ENCODE measurements at places on chromosomes 6 and 20.

GRCh38 chr20:46568570-46569129 is 18.2 kb upstream of the OCSTAMP start:
- no peak for DNase-seq

GRCh38 chr6:142207265-142207877 is 60.3 kb downstream of the VTA1 start:
- DNase-seq: no peak

DNA sequence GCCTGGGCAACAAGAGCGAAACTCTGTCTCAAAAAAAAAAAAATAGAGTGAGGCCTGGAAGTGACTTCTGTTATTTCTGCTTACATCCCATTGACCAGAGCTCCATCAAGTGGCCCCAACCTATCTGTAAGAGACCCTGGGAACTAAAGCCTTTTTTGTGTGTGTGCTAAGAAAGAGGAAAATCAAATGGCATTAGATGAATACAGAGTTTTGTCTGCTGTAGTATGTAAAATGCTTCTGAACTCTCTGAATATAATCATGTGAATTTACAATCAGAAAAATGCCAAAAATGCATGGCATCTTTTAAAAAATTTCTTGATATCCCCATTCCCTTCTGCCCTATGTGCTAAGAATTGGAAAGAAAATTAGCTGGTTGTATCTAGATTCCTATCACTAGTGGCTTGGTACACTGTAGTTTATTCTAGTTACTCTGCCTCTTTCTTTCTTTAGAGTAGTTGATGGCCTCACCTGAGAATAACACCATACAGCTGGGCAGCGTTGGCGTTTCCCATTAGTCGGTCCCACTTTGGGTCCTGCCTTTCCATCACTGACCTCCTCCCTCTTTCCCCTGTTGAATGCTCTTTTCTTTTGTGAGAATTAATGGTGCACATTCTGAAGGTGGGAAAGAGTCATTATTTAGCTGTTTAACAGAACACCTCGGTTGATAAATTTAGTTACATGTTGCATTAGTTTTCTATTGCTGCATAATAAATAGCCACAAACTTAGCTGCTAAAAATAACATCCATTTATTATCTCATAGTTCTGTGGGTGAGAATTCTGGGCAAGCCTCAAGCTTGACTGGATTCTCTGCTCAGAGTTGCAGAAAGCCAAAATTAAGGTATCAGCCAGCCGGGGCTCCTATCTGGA is 38.2 kb downstream of the SAMD5 start:
- DNase-seq: no peak

GRCh38 chr20:37223053-37223452 is 38.6 kb downstream of the GHRH start:
- DNase-seq: no peak

DNA sequence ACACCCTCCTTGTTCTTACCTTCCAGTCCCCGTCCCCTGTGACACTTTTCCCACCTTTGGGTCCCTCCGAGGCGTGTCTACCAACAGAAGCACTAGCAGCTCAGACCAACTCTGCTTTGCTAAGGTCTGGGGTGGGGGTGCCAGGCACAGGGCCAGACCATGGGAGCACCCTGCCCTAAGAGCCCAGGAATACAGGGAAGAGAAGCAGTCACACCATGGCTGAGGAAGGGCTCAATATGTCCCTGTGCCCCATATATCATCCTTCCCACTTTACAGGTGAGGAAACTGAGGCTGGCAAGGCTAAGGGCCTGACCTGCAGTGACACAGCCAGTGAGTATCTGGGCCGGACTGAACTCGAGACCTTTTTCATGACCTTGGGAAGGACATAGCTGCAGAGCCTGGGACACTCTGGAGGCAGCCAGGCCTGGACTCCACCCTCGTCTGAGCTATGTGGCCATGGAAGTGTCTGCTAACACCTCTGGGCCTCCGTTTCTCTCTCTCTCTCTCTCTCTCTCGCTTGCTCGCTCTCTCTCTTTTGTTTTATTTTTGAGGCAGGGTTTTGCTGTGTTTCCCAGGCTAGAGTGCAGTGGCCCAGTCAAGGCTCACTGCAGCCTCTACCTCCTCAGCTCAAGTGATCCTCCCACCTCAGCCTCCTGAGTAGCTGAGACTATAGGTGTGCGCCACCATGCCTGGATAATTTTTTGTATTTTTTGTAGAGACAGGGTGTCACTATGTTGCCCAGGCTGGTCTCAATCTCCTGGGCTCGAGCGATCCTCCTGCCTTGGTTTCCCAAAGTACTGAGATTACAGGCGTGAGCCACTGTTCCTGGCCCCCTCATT is 156.7 kb downstream of the GRM4 start:
- DNase-seq: no peak

GRCh38 chr20:5913166-5913565 is 37.2 kb downstream of the TRMT6 start:
- DNase-seq: no peak

- no peak for DNase-seq
Measured at GRCh38 chr6:21489826-21490225, 103.7 kb upstream of the SOX4 start.

- DNase-seq: no peak
Measured at GRCh38 chr6:43267619-43268354, 24.5 kb downstream of the TTBK1 start.

DNA sequence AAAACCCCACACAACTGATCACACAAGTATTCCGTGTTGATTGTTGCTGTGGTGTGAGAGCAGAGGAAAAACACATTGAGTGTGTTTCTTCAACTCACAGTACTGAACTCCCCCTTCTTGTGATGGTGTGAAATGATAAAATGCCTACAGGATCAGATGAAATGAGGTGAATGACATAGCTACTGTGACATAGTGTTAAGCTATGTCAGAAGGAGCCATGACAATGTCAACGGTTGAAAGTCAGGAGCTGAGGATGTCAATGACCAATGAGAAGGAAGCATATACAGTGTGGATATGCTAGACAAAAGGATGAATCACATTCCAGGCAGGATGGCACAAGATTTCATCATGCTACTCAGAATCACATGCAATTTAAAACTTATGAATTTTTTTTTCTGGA is 38.8 kb downstream of the WASF1 start:
- no peak for DNase-seq

DNA sequence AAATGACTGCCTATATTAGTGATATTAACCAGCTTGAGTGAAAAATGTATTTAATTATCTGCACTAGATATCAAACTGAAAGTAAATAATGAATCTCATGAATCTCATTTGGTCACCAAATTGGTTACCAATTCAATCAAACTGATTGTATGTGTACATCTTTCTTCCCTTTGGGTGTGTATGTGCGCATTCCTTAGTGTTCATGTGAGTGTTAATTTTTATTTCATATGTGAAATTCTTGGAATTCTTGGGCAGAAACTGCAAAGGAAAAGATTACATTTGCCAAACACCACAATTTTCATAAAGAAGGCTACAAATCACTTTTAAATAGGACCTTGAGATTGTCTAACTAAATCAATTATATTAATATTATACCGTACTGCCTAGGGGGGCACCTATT is 648.4 kb upstream of the MARCKS start:
- DNase-seq: no peak

GRCh38 chr6:14166839-14167238 is 49.3 kb downstream of the CD83 start:
- no peak for DNase-seq

DNA sequence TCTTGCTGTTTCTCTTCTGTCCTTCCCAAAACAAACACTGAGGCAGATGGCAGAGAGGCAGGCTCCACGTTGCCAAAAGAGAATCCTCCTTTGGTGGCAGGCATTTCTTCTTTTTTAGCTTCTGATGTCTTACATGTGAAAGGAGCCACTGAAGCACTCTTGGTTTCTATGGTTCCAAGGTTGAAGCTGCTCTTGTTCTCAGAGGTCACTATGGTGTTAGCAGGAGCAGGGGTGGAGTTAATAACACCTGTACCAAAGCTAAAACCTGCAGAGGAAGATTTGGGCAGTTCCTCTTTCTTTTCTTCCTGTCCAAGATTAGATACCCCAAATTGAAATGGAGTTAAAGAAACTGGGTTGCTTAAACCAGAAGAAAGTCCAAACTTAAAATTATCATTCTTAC is 28.8 kb downstream of the FAM8A1 start:
- no peak for DNase-seq

GRCh38 chr6:138487102-138487604 is 12.1 kb downstream of the NHSL1 start:
- DNase-seq: no peak

- no peak for DNase-seq
Measured at GRCh38 chr6:104940893-104941728, 15.8 kb upstream of the LIN28B start.

GRCh38 chr6:168864541-168865460 is 388.8 kb downstream of the THBS2 start:
- no peak for DNase-seq

DNA sequence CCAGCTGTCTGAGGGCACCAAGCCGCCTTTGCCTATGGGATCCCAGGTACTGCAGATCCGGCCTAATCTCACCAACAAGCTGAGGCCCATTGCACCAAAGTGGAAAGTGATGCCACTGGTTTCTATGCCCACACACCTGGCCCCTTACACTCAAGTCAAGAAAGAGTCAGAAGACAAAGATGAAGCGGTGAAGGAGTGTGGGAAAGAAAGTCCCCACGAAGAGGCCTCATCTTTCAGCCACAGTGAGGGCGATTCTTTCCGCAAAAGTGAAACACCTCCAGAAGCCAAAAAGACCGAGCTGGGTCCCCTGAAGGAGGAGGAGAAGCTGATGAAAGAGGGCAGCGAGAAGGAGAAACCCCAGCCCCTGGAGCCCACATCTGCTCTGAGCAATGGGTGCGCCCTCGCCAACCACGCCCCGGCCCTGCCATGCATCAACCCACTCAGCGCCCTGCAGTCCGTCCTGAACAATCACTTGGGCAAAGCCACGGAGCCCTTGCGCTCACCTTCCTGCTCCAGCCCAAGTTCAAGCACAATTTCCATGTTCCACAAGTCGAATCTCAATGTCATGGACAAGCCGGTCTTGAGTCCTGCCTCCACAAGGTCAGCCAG is 283.0 kb downstream of the TSHZ2 start:
- no peak for DNase-seq

All from T-helper 17 cell (primary cell).